ENCODE measurements at places on chromosomes 11 and 22. TPM values are rescaled to one million over a fixed set of nuclear protein-coding genes. Genes with fewer than 3 reads are reported as not detected.

The SLC35E4 gene
- total RNA-seq, result 2.9 TPM

GRCh38 chr11:12707500-12707880, 33.3 kb downstream of the TEAD1 start:
- no peak overlapping the region for H3K27ac ChIP-seq
- peaks cover 27% of the 10 kb centered on the region for H3K4me1 ChIP-seq
- DNase-seq, result no peak
- H3K4me3 ChIP-seq, result no peak overlapping the region
- H3K36me3 ChIP-seq, result no peaks in the 10 kb centered on the region

GRCh38 chr11:46342239-46342638, 5.0 kb upstream of the DGKZ start:
- no peaks in the 10 kb centered on the region for H3K27me3 ChIP-seq
- peaks cover 45% of the 10 kb centered on the region for H3K4me1 ChIP-seq
- no peak for DNase-seq
- H3K4me3 ChIP-seq, result no peak overlapping the region
- no peaks in the 10 kb centered on the region for H3K36me3 ChIP-seq

- H3K27ac ChIP-seq, result peak overlapping the region; percentile 20
- no peaks in the 10 kb centered on the region for H3K36me3 ChIP-seq
- H3K4me1 ChIP-seq, result peaks cover 17% of the 10 kb centered on the region
- no peak for DNase-seq
- no peaks in the 10 kb centered on the region for H3K27me3 ChIP-seq
Measured at GRCh38 chr22:40107851-40108378, 69.8 kb upstream of the TNRC6B start.

The RIMBP3C gene
- 0.41 TPM for total RNA-seq

The STIP1 gene
- total RNA-seq, result 110 TPM

- no peaks in the 10 kb centered on the region for H3K36me3 ChIP-seq
- no peaks in the 10 kb centered on the region for H3K4me1 ChIP-seq
- H3K4me3 ChIP-seq, result no peak overlapping the region
- DNase-seq, result no peak
- H3K27me3 ChIP-seq, result no peaks in the 10 kb centered on the region
Measured at GRCh38 chr22:43477966-43478365, 66.2 kb downstream of the MPPED1 start.

GRCh38 chr11:97860237-97860636, 1160.5 kb upstream of the CNTN5 start:
- no peak overlapping the region for H3K27ac ChIP-seq
- H3K27me3 ChIP-seq, result no peaks in the 10 kb centered on the region
- no peaks in the 10 kb centered on the region for H3K36me3 ChIP-seq
- no peak overlapping the region for H3K4me3 ChIP-seq

The FDXACB1 gene
- 1.9 TPM for total RNA-seq

- H3K27ac ChIP-seq, result no peak overlapping the region
- H3K4me3 ChIP-seq, result no peak overlapping the region
- DNase-seq, result no peak
- H3K27me3 ChIP-seq, result peaks cover 11% of the 10 kb centered on the region
- H3K4me1 ChIP-seq, result no peaks in the 10 kb centered on the region
Measured at GRCh38 chr22:27385261-27385998, 416.1 kb downstream of the MN1 start.

The OR8B3 gene
- total RNA-seq, result not detected

GRCh38 chr11:71452199-71453036, 585 bp upstream of the NADSYN1 start:
- H3K36me3 ChIP-seq, result peaks cover 26% of the 10 kb centered on the region
- no peaks in the 10 kb centered on the region for H3K27me3 ChIP-seq
- peak overlapping the region; percentile 76 for H3K4me3 ChIP-seq
- peak overlapping the region; percentile 90 for H3K27ac ChIP-seq
- H3K4me1 ChIP-seq, result peaks cover 28% of the 10 kb centered on the region

- no peaks in the 10 kb centered on the region for H3K36me3 ChIP-seq
- H3K27me3 ChIP-seq, result peaks cover 6% of the 10 kb centered on the region
- H3K4me3 ChIP-seq, result no peak overlapping the region
- DNase-seq, result no peak
- no peaks in the 10 kb centered on the region for H3K4me1 ChIP-seq
- no peak overlapping the region for H3K27ac ChIP-seq
Measured at GRCh38 chr11:113504586-113504985, 29.4 kb upstream of the DRD2 start.

DNA sequence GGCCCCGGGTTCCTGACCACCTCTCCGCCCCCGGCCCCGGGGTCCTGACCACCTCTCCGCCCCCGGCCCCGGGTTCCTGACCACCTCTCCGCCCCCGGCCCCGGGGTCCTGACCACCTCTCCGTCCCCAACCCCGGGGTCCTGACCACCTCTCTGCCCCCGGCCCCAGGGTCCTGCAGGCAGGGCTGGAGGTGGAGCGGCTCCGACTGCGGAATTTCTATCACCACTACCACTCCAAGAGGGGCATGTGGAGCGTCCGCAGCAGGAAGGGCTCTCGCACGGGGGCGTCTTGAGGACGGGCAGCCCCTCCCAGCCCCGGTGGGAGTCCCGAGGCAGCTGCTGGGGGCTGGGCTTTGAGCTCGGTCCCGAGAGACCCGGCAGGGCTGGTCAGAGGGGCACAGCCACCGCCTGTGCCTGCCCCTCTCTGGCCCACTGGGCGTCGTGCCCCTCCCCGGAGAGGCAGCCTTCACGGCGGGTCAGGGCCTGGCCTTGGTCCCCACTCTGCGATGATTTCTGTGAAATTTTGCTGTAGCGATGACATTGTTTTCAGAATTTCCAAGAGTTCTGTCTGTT, 12.3 kb downstream of the B4GALNT4 start:
- H3K27me3 ChIP-seq, result no peaks in the 10 kb centered on the region
- no peaks in the 10 kb centered on the region for H3K36me3 ChIP-seq
- DNase-seq, result no peak
- no peak overlapping the region for H3K27ac ChIP-seq

The OR52N4 gene
- total RNA-seq, result 0.93 TPM

Measured in upper lobe of right lung (tissue), 1 donor.